ENCODE measurements at places on chromosomes 4 and X.

DNA sequence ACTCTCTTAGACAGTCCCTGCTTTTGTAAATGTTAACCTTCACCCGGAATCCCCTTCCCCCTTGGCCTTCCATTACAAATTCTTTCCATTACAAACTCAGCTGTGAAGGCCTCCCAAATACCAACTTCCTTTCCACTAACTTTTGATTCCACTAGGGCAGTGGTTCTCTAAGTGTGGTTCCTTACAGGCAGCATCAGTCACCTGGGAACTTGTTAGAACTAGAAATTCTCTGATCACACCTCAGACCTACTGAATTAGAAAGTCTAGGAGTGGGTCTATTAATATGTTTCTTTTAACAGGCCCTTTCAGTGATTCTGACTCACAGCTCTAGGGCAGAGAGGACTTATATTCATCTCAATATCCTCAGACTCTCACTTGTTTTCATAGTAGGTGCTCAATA, 19.0 kb upstream of the MRPL1 start:
- DNase-seq = no peak

- no peak for DNase-seq
These were observed 26.7 kb upstream of the SLC10A7 start for GRCh38 chr4:146548443-146548842.

DNA sequence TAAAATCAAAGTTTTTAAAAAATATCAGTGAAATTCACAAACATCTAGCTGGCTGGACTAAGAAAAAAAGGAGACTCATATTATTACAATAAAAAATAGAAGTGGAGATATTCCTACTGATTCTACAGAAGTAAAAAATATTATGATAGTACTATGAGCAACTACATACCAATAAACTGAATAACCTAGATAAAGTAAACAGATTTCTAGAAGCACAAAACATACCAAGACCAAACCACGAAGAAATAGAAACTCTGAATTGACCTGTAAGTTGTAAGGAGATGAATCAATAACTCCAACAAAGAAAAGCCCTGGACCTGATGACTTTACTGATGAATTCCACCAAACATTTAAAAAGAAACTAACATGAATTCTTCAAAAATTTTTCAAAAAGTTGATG, 867.3 kb downstream of the PCDH18 start:
- no peak for DNase-seq

GRCh38 chrX:13047759-13048158, 3.3 kb upstream of the FAM9C start:
- DNase-seq = no peak

DNA sequence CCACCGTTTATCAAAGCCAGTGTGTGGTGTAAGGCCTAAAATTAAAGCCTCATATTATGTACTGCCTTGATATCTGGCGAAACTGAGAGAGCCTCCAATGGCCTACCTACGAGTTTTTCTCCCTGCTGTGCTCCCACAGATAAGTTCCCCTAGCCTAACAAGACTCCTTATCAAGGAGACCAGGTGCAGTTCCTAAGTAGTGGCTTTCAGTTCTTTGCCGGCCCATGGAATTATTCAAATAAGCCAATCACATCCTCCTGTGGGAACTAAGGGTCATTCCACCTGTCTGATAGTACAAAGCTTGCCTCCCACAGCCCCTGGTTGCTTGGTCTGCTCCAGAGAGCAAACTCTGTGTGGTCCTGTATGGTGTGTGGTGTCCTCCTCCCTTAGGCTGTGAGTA, 99.8 kb upstream of the TEX13C start:
- no peak for DNase-seq

DNA sequence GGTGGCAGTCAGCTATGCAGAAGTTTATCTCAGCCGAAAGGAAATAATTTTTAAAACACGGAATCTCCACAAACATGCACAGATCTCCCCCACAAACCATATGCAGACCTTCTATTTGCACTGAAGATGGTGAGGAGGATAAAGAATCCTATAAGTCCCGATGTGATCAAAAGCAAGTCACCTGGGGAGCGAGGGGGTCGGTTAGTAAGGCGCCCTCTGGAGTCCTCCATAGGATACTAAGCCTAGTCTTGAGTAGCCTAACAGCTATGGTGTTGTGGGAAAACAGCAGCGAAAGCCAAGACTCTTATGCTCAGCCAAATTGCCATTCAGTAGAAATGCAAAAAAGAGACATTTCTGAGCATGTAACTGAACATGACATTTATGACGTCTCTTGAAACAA, 210.9 kb downstream of the FRMPD4 start:
- DNase-seq = no peak

DNA sequence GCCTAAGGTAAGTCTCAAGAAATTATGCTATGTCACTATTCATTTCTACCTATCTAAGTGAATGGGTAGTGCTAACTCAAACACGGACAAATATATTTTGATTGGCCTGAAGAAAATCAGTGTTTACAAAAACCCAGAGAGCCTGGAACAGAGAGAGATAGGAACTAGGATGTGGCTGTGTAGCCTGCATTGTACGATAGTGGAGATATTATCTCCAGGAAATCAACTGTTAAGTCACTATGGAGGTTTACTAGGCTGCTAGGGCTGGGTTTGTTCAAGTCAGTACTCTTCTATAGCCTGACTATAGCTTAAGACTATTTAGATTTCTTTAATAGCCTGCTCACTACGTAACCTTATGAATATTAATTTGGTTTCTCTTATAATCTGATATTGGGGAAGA, 127.9 kb downstream of the TACR3 start:
- no peak for DNase-seq

- no peak for DNase-seq
These were observed 133.3 kb downstream of the COL25A1 start for GRCh38 chr4:109169170-109169569.

- DNase-seq = no peak
These were observed 88.9 kb downstream of the COX7B2 start for GRCh38 chr4:46820154-46820553.

DNA sequence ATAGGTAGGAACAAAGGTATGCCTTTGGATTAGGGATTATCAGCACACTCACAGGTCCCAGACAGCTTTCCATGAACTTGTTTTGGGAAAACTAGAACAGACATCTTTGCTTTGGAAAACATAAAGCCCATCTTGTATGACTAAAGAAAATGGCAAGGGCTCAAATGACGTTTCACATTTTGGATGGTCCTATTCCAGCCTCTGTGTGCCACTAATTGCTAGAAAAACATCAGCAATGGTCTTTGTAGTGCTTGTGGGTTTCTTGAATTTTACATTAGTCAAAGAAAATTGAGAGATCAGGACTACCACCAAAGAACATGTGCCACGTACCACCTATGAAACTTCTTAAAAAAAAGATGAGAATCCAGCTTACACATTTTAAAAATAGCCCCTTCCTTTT, 111.4 kb downstream of the HDAC8 start:
- DNase-seq = no peak
